ENCODE measurements at places on chromosomes 11 and 22.

DNA sequence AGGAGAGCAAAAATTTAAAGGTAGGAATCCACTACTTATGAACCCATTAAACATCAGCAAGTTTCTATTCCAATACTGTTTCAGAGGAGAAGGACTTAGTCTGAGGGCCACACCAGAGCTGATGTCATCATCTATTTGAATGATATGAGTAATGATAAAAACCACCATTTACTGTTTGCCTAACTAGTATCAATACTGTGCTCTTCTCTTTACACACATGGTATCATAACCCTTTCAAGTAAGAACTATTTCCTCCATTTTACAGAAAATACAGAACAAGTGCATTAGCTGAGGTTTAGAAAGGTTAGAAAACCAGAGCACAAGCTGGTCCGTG lies 651.3 kb upstream of the KIRREL3 start:
- no peak for DNase-seq

DNA sequence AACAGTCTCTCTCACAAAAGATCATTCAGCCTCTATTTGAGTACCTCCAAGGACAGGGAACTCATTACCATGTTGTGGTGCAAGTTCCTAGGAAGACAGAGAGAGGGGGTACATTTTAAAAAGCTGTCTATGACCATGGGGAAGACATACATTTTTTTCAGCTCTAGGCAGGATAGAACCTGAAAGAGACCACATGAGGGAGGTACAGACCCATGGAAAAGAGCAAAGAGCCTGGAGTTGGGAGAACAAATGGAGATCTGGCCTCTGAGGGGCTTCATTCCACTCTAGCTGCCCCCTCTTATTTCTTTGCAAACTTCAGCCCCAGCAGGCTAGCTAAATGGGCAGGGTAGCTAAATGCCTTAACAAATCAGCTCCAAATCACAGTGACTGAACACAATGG lies 36.3 kb downstream of the KCNC1 start:
- no peak for DNase-seq

DNA sequence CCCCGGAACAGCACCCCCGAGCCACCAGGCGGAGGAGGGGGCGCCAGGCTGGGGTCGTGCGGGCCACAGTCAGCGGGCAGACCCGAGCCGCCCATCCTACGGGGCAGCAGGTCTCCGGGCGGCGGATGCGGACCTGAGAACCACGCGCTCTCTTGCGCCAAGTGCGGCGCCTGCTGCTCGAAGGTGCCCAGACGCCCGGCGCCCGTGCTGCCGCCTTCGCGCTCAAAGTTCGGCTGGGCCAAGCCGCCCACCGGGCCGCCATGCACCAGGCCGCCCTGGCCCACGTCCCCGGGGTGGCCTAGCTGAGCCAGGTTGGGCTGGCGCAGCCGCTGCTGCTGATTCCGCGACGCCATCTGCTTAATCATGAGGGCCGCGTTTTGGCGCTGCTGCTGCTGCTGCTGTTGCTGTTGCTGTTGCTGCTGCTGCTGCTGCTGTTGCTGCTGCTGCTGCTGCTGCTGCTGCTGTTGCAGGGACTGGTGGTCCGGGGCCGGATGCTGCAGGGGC lies 3.0 kb downstream of the MN1 start:
- no peak for DNase-seq

DNA sequence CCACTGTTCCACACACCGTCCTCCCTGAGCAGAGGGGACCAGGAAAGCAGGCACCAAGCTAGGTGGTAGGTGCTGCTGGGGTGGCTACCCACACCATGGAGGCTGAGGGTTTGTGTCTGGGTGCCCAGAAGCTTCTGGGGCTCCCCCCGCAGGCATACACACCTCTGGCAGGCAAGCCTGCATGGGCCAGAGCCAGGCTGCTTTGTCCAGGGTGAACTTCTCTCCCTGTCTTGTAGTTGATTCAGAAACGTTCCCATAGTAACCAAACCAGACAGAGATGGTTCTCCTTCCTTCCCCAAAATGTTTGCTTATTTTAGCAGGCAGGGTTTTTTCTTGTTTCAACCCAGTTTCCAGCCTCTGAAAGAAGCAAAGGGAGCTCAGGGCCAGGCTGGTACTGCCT lies 40.9 kb upstream of the SUSD2 start:
- DNase-seq: no peak

- no peak for DNase-seq
These were observed 82.4 kb upstream of the CD44 start for GRCh38 chr11:35056391-35057093.

DNA sequence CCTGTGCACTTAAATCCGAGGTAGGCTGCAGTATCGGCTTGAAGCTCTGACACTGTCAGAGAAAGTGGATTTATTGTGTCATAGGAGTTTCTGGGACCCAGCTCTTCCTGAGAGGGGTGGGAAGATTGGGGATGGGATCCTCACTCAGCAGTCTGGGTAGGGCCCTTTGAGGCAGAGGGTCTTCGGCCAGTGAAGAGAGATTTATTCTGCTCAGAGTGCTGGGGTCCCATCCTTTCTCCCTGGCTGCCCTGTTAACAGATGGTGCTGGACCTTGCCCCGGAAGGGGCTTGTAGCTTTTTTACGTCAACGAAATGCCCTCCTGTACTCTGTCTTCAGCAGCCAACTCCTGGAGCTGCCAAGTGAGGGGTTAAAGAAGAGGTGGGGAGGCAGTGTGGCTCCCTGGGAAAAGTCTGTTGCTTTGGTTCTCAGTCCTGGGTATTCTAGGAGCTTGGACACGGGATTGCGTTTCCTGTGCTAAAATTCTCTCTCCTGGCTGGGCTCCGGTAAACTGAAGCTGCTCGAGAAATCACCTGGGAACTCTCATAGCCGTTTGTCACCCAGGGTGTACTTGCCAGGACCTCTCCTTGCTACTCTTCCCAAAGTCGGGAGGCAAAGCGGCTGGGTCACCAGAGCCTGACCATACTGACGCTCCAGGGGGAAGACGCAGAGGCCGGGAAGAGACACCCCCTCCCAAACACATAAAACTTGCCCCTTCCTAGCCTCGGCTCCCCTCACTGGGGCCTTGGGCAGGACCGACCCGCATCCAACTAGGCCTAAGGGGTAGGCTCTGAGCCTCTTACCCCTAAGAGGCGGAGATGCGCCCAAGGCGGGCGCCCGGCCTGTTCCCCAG lies 806 bp upstream of the SMDT1 start:
- DNase-seq: no peak

DNA sequence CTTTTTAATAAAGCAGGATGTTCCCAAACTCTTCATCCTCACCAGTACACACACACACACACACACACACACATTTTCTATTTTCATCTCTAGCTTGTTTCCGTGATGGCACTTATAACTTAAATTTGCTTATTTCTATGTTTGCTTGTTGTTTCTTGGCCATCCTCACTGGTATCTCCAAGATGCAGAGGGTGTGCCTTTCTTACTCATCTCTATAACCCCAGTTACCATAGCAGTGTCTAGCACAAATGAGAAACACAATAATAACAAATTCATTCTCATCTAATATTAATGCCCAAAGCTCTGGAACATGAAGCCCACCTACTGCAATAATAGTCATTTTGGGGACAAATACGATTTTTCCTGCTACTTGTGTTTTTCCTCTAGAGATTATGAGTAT lies 156.3 kb downstream of the GRM5 start:
- no peak for DNase-seq

- no peak for DNase-seq
These were observed 1.1 kb downstream of the KCTD17 start for GRCh38 chr22:37052386-37053309.

DNA sequence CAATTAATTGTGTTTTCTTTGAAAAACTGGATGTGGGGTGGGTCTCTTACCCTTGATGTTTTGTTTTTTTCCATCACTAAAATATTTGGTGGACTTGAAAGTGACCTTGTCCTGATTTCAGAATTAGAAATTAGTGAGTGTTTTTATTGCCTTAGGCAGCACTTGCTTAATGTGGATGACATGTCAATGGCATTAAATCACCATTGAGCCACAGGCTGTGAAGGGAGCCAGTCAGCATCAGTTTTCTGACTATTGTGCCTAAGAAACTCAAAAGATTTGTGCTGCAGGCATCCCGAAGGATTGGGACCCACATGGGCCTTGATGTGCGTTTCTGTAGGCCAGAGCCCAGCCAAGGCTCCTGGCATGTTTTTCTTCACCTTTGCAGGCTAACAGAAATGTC lies 53.8 kb downstream of the SWAP70 start:
- no peak for DNase-seq

DNA sequence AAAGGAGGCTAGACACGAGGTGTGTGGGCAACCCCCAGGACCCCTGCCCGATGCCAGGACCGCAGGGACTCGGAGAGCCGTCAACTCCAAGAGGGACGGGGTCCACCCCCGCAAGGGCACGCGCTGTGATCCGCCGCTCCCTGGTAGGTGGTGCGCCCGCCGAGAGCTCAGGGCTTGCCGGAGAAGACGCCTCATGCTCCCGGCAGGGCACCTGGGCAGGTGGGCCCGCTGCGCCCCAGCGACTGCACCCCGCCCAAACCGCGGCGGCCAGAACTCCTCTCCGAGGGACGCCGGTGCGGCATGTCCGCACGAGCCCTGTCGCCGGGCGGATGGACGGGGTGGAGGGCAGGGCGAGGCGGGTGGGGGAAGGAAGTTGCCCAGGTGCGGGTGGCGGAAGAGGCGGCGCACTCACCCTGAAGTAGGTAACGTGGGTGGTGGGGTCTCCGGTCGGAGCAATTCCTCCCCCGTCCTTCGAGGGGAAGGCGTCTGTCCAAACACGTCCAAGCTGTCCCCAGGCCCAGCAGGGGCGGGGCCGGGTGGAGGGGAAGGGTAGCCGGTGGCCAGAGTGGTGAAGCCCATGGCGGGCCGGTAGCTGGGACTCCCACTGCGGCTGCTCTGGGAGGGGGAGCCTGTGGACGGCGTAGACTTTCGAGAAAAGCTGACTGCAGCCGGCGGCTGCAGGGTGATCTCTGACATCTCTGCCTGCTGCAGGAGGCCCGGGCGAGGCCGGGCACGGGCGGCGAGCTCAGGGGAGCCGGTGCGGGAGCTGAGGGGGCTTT lies 37.2 kb downstream of the IGSF9B start:
- no peak for DNase-seq

Data from stimulated activated CD4-positive, alpha-beta T cell treated with anti-CD3 and anti-CD28 coated beads, Interleukin-4, amount 100 ng/mL, for 24 hours (primary cell).